ENCODE measurements at places on chromosomes 6 and 20.

DNA sequence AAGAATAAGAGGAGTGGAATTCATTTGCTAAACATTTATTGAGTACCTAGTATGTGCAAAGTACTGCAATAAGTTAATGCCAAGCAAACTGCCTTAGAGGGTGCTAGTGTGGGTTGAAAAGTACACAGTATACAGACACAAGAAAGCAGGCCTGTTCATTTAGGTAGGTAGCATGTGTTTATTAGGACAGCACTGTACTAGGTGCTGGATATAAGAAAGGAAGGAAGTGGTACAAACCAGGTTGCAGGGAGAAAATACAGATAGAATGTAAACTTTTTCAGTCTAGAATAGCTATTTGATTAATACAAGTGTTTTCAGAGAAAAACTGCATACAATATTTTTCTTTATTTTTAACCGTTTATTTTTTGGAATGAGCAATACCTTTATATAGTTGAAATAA, 68.1 kb downstream of the PHF20 start:
- DNase-seq, result no peak

GRCh38 chr6:27553123-27553904, 80.4 kb upstream of the ZNF184 start:
- no peak for DNase-seq

GRCh38 chr6:36843170-36843569, 3.9 kb upstream of the CPNE5 start:
- DNase-seq, result no peak

GRCh38 chr20:15547119-15547518, 1026.1 kb downstream of the KIF16B start:
- no peak for DNase-seq

DNA sequence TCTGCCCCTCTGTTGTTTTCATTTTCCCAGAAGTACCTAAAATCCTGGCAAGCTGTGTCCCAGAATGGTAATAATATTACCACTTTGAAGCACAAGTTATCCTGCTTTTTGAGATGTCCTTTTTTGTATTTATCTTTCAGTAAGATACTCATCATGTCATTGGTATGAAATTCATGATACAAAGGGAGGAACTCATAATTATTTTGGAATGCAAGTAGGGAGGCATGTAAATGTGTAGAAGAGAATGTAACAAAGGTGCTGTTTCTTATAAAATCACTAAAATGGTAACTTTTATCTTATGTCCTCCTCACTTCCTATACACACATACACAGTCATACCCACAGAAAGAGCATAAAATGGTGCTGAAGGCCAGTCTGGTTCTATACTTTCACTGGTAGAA, 109.9 kb downstream of the CD2AP start:
- DNase-seq, result no peak

GRCh38 chr6:125224231-125224861, 70.8 kb downstream of the TPD52L1 start:
- no peak for DNase-seq

- no peak for DNase-seq
Measured at GRCh38 chr6:161493576-161494118, 219.8 kb upstream of the AGPAT4 start.

GRCh38 chr20:49540687-49541435, 27.1 kb downstream of the PTGIS start:
- no peak for DNase-seq

- DNase-seq, result no peak
Measured at GRCh38 chr6:147749331-147749730, 240.8 kb downstream of the SAMD5 start.

DNA sequence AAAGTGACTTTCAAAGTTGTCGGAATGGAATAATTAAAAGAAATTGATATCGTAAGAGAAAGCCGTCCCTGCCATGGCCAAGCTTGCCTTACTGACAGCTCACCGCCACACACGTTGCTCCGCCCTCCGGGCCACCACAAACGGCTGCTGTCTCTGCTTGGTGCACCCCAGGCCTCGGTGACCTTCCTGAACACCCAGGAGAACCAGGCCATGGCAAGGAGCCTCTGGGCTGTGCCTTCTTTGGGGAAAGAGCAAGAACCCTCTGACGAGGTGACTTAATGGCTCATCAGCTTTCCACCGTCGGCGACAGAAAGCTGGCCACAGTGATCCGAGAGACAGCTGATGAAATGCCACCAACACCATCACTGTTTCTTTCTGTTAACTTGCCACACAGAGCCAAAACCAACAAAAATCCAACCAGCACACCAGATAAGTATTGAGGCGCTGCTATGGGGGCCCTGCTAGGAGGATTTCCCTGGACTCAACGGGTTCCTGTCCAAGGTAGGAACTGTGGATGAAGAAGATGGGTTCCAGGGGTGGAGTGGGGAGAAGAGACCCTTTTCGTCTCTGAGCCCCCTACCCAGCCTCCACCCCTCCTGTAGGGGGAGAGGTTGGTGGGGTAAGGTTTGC, 61.4 kb downstream of the NPEPL1 start:
- DNase-seq, result no peak

DNA sequence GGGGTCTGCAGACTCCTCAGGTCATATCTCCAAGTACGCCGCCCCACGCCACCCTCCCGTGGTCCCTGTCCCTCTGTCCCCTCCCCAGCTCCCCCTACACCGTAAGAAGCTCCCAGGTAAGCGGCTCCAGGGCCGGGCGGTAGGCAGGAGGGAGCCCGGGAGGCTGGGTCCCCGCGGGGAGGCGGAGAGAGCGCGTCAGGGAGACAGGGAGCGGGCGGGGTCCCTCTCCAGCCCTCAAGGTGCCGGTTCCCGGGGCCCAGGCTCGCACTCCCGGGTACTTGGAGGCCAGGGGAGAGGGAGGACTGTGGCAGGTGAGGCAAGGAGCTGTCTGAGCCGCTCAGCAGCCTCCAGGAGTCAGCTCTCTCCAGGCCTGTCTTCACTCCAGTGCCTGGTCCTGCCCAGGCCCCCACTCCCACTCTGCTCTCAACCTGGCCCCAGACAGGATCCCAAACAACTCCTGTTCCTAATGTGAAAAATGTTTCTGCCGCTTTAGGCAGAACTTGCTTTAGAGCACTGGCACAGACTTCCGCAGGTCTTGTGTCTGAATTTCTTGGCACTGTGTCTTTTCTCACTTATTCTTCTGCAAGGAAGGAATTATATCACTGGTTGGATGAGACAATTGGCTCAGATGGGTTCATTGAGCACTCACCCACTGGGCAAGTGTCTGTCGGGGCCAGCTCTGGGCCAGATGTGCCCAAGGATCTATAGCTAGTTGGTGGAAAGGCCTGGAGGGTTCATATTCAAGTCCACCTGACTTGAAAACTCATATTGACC, 36.6 kb downstream of the HLA-G start:
- DNase-seq, result no peak

DNA sequence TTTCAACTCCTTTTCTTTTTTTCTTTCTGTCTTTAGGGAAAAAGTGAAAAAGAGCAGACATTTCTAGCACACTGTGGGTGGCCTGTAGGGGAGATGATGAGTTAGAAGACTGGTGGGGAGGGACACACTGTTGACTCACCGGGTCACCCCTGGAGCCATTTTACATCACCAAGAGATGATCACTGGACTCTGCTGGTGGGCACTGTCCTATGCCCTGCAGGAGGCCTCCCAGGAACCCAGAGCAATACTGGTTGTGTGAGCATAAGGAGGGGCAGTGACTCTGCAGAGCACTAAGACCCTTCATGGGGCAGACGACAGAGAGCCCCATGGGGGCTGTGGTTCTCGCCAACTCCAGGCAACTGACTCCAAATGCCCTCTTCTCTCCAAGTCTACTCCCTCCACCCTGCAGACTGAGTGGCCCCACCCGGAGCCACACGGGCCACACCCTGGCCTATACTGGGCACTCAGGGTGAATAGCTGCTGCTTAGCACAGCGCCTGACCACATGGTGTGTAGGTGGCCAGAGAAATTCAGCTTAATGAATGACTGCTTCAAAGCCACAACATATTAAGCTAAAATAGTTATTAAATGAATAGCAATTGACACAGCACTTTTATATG, 177.5 kb downstream of the CDC5L start:
- no peak for DNase-seq
